ENCODE measurements at places on chromosomes 11 and 22.
A peak's percentile ranks its signal among the peaks of the same experiment; 100 is the strongest.

DNA sequence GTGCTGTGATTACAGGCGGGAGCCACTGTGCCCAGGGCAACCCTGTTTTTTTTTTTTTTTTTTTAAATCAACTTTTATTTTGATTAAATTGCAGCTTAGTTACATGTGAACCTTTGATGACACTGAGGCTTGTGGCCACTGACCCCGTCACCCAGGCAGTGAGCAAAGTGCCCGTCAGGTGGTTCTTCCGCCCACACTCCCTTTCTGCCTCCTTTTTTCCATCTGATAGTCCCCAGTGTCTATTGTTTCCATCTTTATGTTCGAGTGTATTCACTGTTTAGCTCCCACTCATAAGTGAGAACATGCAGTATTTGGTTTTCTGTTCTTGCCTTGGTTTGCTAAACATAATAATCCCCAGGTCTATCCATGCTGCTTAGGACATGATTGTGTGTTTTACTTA, 110.9 kb upstream of the GRK3 start:
- no peak for DNase-seq

DNA sequence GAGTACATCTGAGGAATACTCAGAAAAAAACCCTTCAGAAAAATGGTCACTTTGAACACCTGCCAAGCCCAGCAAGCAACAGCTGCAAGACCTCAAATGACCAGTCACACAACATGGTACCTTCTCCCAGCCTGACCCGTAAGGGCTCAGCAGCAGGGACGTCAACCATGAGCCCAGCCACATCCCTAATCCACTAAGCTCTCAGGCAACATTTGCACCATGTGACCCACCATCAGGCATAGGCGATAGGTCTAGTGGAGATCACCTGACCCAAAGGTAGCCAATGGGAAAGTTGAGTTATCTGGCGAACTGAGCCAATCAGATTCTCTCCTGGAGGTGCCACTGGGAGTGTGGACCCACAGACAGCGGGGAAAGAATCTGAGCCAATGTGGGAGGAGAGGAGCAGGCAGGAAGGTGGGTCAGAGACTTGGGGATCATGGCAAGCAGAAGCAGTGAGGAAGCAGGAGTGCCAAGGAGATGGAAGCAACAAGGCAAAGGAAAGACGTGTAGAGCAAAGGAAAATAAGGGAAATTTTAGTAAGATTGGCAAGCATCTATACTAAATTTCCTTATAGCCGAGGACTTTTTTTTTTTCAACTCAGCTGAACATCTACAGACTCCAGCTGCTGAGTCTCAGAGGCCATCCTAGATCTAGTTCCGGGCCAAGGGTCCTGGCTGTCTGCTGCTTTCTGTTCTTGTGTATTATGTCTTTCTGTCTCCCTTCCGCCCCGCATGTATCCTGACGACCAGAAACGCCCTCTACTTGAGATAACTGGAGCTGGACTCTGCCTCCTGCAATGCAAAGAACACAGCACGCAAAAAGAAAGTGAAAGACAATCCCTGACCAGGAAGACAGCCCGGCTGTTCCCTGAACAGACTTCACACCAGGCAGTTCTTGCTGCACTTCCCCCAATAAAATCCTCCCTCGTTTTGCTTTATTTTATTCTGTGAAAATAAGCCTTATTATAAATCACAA, 11.0 kb upstream of the PLAAT2 start:
- peak; percentile 60 for DNase-seq

- no peak for DNase-seq
These were observed 121.0 kb downstream of the MORC2 start for GRCh38 chr22:30847583-30847982.

DNA sequence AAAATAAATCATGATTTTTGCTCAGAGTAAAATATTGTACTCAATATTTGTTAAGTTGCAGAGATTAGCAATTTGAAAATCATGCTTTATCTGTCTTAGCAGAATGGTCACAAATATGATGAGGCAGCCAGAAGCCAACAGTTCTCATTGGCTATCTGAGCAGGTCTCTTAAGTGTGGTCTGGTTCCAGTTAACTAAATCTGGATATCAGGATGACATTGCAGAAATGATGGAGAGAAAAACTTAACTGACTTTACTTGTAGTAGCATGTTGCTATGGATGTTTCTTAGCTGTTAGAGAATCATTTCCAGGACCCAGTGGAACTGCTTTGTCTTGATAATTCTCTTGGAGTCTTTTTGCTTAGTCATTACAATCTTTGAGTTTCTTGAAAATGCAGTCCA, 1070.3 kb downstream of the JRKL start:
- no peak for DNase-seq

- peak; percentile 69 for DNase-seq
These were observed at the start of gene HBD for GRCh38 chr11:5234381-5234834. Gene HBD (minus strand): TSS chr11:5234483. CDS start chr11:5234433, 50 bp downstream.

- DNase-seq = no peak
These were observed 3.6 kb downstream of the DUSP8 start for GRCh38 chr11:1568441-1568911.

- no peak for DNase-seq
These were observed 5.4 kb downstream of the RNF121 start for GRCh38 chr11:71934213-71934612.

DNA sequence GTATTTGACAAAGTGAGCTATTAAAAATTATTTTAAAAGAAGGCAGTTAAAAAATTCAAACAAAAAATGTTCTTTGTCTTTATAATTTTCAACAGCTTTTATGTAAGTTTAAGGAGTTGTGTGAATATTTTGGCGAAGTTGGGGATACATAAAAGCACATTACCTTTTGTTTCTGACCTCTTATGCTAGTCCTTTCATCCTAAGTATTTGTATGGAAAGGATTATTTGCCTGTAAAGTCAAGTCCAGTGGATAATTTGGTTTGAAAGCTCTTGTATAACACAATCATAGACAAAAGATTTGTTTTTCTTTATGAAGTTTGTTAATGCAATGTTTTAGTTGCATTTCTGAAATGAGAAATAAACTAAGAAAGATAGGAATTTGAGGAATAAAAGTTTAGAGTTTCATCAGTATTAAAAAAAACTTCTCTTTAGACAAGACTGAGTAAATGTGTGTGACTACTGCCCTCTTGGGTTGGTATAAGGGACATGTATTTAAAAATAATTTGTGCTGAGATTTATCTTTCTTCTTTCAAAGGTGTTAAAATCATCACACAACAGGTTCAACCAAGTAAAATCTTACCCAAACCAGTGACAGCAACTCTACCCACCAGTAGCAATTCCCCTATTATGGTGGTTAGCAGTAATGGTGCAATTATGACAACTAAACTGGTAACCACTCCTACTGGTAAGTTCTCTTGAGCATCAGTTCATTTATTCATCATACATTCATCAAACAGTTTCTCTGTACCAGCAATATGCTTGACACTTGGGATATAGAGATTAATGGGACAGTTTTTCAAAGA, 68.2 kb downstream of the EMSY start:
- DNase-seq = no peak

DNA sequence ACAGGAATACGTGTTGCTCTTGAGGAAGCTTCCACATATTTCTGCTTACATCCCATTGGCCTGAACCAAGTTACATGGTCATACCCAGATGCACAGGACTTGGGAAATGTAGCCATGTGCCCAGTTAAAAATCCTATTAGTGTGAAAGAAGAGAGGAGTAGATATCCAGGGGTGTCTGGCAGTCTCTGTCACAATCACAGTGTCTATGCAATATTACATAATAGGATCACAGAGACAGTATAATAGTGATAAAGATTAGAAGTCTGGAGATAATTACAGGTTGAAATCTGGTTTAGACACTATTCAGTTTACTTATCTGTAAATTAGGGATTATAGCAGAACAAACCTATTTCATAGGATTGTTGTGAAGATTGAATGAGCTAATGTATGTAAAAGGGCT, 62.6 kb upstream of the SLC6A5 start:
- no peak for DNase-seq

- no peak for DNase-seq
These were observed 12.1 kb upstream of the SMTN start for GRCh38 chr22:31068970-31069369.

DNA sequence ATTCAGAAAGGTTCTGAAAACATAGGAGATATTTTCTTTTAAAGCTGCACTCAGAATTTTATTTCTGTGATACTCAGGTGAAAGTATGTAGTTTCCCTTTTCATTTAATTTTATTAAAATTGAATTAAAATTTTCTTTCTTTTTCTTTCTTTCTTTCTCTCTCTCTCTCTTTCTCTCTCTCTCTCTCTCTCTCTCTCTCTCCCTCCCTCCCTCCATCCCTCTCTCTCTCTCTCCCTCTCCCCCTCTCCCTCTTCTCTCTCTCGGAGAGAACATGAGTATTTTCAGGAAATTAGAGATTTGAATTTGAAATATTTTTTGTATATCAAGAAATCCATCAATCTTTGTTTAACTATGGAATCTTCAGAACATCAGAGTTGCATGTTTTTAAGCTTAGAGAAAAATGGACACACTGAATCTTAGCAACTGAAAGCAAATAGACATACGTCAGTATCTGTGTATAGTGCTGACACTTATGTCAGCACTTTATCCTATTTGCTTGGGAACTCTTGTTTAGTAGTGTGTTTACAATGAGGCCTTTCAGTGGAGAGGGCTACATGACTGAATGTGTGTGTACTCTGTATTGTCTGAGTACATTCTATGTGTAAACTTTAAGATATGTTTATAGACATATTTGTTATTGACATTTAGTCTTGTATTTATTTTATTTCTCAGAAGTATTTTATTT, 44.5 kb downstream of the PDE3B start:
- no peak for DNase-seq

- no peak for DNase-seq
These were observed 2.3 kb upstream of the MALAT1 start for GRCh38 chr11:65496304-65497140.

GRCh38 chr11:60170566-60170965, 12.3 kb downstream of the MS4A6A start:
- no peak for DNase-seq

DNA sequence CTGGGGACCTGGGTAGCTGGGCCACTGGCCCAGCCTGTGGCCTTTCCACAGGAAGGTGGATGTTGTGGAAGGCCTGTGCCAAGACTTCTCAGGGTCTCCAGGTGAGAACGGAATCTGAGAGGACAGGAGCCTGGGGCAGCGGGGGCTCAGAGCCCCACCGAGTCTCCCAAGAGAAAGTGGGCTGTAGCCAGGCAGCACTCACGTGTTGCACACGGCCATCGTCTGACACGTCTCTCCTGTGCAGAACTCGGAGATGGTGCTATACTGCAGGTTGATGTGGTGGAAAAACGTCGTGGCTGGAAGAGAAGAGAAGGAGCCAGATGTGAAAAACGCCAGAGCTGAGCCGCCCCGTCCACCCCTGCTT, 6.4 kb downstream of the MOB2 start:
- no peak for DNase-seq

GRCh38 chr22:47796128-47796908, 1033.9 kb downstream of the TBC1D22A start:
- DNase-seq = no peak

GRCh38 chr22:29310863-29311339, 4.5 kb downstream of the GAS2L1 start:
- peak; percentile 99 for DNase-seq

DNA sequence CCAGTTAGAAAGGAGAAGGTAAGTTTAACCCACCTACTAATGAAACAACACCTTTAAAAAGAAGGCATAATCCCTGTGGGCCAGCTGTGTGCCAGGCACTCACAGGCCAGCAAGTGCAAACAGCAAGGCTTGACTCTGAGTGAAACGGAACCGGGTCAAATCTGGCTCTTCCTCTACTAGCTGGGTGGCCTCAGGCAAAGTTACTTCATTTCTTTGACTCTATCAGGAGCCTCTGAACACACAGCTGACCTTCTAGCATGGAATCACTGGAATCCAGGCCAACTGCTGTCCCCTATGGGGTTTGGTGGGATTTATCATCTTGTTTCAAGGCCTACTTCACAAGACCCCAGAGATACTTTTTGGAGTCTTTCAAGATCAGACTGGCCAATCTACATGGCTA, 3.3 kb downstream of the RAB38 start:
- DNase-seq = no peak

DNA sequence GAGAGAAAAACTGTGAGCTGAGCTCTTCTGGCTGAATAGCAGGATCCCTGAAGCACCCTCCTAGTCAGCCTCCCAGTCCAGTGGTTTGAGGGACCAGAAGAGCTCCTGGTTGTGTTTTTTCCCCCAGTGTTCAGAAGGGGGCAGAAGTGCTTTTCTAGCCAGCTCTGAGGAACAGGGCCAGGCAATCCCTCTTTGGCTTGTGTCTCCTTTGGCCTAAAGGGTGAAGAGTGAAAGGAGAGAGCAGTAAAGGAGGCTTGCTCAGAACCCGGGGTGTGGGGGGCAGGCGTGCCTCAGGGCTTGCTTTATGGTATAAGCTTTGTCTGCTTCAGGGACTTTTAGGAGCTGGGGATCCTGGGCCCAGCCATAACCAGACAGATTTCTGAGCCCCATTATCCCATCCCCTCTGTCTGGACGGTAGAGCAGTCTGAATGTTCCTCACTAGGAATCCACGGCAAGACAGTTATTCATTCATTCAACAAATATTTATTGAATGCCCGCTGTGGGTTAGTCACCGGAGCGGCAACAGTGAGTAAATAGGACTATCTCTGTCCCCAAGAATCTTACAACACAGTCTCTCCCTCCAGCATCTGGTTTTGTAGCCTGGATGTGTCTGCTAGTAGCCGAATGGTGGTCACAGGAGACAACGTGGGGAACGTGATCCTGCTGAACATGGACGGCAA, 14.5 kb downstream of the ACP2 start:
- peak; percentile 53 for DNase-seq

DNA sequence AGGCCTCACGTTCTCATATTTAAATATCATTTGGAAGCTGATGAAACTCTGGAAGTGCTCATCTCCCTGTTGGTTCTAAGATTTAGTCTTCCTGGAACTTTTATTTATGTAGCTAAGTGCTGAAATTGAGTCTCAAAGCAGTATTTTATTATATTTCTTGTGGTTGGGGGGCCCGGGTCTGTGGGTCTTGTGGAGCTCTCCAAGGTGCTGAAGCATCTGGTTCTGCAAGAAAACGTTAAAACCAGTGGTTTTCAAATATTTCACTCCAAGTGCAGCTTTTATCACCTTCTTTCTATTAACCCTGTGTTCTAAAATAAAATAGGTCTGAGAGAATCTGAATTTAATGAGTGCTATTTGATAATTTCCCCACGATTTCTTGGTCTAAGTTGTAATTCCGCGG, 1404.8 kb downstream of the TBC1D22A start:
- DNase-seq = no peak

DNA sequence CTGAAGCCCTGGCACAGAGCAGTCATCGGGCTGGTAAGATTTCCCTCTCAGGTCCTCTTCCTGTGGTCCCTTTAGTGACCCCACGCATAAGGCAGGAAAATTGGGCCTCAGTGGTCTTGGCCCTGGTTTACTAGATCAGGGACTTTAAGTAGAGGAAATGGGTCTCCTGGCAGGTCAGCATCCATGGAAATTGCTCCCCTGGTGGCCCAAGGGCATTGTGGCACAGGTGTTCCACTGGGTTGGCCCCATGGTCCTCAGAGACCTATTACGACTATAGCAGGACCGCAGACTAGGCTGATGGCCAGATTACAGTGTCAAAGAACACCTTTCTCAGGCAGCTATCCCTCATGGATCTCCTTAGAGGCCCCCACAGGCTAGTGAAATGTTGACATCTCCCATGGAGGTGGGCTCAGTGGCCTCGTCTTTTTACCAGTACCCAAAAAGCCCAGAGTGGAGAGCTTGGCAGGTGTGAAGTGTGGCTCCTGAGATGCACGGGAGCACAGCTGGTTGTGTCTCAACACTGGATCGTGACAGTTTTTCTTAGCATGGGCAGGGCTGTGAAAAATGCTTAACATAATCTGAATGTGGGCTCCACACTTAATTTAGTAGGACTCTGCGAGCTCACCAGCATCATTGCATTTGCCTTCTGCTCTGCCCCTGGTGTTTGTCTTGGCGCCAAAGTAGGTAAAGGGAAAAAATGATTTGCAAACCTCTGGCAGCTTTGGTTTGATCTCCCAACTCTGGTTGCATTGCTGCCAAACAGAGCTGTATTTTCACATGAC, 74.2 kb downstream of the ZBTB16 start:
- DNase-seq = no peak
